LoVo (cell line): ENCODE measurements at places on chromosomes 2 and 18.

DNA sequence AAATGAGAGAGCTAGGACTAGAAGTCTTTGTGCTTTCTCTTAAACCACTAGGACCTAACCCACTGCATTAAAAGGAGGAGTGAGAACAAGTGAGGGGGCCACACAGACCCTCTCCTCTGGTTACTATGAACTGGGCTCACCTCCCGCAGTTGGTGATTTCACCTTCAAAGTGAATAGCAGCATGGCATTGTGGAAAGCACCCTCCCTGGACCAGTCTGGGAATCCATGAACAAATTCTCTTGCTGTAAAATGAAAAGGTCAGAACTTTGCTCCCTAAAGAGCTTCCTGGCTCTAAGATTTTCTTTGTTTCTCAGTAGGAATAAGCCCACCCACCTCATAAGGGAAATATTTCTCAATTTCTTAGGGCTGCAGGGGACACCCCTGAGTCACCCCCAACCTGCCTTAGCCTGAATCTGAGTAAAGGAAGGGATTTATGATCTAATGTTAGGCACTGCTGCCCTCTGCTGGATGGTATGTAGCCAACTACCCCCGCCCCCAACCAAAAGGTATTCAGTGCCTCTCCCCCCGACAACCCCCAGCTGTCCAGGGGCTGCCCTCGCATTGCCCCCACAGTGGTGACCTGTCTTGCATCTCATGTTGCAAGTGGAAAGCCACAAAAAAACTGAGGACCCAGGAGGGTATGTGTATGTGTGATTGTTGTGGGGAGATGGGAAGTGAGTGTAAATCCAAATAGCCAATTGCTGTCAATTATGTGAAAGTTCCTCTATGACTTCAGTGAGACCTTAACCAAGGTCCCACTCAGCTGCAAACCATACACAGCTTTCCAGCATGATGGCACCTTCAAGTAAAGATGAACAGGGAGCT lies 230.9 kb upstream of the SLC14A2 start:
- peak; percentile 11 for DNase-seq

DNA sequence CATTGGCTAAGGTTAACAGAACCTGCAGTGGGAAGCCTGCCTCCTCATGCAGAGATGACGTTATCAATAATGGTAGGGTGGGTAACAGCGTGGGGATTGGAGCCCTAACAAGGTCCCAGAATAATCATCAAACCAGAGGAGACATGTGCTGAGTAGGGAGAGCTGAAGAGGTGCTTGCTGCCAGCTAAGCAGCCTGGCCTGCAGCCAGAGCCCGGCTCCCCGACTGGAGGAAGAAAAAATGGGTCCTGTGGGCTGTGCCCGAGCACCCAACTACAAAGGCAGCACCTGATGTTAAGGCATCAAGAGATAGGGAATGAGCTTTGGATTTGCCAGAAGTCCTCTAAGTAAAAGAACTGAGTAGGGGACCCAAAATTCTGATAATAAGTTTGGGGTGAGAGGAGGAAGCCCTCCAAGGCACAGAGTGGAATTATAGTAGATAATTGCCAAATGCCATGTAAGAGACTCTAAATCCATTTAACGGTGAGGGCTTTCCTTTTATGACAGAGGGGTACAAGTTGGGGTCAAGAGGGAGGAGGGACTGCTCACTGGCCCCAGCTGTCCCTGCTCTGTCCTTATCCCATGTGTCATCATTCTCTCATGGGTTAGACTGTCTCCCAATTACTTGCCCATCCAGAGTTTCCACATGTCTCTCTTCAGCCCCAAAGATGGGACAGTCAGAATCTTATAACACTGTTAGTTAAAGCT lies 156.1 kb downstream of the ANTXR1 start:
- DNase-seq, result no peak

- DNase-seq, result no peak
These were observed 13.6 kb upstream of the ANKRD53 start for GRCh38 chr2:70964596-70965386.

- no peak for DNase-seq
These were observed 79.0 kb downstream of the SP100 start for GRCh38 chr2:230494980-230495379.

DNA sequence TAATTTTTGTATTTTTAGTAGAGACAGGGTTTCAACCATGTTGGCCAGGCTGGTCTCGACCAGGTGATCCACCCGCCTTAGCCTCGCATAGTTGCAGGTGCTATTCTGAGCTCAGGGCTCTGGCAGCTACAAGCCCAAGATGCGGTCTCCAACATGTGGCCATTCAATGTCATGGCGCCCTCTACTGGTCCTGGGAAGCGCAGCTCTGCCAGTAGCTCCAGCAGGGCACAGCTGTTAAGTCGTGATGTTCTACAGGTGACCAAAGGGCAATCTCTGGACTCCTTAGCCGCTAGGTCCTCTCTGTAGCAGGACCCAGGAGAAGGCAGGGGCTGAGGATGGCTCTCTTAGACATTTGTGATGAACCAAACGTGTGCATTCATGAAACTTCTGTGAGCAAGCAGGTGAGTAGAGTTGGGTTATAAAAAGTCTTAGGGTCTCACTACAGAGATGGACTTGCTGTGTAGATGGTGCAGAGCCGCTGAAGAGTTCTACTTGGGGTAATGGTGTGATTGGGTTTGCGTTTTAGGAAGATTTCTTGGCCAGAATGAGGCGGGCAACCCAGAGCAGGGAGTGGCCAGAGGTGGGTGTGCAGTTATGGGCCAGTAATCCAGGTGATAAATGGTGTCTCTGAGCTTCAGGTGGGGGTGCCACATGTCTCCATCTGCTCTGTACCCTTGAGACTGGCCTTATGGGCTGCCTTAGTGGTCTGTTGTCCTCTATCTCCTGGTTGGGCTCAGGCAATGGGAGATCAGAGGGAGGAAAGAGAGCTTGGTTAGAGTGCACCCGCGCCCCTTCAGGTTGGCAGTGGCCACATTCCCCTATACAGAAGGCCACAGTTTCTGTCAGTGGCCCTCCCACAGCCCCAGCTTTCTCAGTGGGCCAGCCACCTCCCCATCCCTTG lies 31.0 kb downstream of the IL37 start:
- DNase-seq, result peak; percentile 66

DNA sequence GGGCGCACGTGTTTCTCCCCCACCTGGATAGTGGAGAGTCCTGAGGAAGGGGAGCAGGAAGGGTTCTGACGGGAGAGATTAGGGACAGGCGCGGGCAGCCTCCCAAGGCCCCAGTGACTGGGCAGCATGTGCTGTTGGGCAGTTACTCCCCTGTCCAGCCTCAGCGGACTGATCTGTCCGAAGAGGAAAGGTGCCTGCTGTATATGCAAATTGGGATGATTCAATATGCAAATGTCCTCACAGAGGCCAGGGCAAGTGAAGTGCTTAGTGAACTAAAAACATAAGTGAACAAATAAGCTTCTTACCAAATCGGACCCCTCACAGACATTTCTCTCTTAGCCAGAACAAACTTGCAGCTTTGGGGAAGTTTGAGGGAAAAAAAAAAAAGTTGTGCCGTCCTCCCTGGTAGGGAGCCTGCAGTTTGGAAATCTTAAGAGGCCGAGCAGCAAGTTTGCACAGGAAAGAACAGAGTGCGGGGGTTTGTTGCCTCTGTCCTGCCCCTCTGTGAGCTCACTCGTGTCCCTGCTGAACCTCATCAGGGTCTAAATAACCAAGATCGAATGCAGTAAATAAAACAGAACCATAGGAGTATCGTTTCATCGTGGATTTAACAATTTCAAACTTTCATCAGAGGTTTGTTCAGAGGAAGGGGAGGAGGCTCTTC lies 141.4 kb downstream of the KCTD1 start:
- no peak for DNase-seq

DNA sequence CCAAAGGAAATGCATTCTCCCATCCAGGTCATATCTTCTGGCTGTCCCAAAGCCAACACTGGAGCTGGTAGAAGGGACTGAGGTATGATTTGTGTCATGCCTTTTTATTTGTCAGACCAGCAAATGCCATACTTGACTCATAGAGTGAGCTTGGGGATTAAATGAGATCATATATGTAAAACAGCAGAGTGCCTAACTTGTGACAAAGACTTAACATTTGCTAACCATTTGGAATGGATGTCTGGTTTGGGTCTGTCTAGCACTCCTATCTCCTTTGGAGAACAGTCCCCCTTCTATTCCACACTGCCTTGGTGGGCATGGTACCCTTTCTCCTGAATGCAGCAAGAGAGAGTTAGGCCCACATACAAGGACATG lies 128.5 kb upstream of the LGALSL start:
- DNase-seq, result no peak

DNA sequence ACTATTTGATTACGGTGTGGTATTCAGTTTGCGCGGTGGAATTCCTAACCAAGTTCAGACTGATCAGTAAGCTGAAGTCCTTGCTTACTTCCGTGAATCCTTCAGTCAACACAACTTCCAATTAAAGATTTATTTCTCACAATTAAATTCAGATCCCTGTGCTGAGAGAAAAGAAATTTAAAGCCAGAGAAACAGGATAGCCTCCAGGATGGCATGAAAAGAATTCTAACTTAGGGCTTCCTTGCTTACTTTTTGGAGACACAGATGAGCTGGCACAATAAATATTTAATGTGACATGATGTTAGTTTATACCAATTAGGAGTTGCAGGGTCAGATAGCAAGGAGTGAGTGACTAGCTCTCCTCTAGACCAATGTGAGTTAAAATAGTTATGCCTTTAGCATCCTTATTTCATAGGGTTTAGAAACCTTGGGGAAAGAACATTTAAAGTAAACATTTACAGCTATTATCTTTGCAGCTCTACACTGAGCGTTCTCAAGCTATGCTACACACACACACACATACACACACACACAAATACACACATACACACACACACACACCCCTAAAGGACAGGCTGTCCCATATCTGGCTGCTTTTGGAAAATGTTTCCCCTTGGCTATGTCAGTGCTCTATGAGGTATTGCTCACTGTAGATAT lies 151.0 kb downstream of the TRIB2 start:
- DNase-seq, result no peak

- peak; percentile 35 for DNase-seq
These were observed 32.0 kb upstream of the SKOR2 start for GRCh38 chr18:47283476-47283875.

- DNase-seq, result no peak
These were observed 358.6 kb downstream of the DLGAP1 start for GRCh38 chr18:4096486-4096885.

DNA sequence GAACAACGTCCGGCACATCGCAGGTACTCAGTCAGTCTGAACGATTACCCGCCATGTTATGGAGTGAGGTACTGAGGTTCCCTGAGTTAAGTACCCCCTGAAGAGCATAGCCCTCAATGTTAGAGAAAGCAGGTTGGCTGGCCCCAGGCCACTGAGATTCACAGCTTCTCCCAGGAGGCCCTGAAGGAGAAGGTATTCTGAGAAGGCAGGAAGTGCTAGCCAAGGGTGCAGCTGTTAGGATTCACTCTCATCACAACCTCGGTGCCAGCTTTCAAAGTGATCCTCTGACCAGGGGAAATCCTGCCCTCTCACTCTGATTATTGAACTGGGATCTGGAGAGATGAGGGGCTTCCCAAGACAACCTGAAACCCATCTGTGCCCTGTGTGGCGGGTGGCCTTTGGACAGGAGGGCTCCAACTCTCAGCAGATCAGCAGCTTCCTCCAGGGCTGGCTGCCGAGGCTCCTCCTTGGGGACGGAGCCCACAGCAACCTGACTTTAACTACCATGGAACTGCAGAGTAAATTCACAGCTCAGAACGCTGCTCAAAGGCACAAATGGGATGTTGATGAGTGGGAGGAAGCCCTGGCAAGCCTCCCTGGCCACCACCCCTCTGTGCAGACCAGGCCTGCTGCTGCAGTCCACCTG lies 7.8 kb downstream of the EHD3 start:
- DNase-seq, result no peak

DNA sequence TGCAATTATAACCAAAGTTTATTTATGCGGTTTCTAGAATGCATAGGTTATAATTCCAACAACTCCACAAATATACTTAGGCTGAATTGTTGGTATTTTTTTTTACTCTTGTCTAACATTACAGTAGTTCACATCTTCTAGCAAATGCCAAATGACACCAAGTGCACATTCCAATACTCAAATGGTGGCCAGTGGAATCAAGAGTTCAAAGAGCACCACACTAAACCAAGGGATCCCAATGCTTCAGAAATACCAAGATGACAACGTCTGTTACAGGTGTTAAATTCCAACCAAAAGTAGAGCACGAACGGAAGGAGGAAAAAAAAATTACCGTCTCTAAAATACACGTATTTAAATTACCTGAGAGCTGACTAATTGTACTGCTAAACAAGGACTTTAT lies 136.2 kb downstream of the TMEM247 start:
- no peak for DNase-seq

DNA sequence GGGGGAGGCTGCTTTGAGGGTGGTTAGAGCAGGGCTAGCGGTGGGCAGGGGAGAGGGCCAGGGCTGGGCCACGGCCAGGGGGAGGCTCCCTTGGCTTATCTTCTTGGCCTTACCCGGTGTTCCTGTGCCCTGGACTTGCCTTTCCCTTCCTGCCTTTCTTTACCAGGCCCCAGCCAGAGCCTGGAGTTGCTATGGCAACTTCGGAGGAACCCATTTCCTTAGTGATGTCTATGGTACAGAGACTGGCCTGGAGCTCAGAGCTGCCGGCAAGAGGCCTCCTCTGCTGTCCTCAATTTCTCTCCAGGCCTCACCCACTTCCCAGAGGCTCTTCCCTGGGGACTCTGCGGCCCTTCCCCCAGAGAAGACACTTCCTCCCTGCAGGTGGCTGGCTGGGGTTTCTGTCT lies 11.5 kb downstream of the SPEG start:
- DNase-seq, result no peak

GRCh38 chr18:3605954-3606443 lies 156.0 kb downstream of the TGIF1 start:
- DNase-seq, result peak; percentile 38

DNA sequence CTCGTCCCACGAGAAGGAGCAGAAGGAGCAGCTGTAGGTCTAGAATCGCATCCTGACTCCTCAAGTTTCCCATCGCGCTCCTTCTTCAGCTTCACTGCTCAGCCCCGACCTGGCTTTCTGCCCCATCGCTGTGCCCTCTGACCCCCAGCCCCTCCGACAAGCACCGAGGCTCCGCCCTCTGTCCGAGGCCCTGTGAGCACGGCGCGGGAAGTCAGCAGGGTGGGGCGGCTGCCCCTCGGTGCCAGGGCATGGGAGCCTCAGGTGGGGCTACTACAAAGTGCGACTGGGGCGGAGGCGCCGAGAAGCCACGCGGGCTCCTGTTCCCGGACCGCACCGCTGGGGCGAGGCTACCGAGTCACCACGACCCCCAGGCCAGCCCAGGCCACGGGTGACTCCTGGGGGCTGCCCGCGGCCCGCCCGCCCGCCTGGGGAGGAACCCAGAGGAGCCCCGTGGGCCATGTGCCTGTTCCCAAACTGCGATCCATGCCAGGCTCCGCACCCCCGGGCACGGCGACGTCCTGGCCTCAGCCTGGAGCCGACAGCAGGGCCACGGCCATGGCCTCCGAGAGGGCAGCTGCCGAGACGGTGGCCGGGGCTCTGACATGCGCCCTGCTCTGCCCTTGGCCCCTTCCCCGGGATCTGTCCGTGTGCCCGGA lies 36.6 kb upstream of the ID2 start:
- no peak for DNase-seq
